IMR-90 (cell line): ENCODE measurements at places on chromosomes 13 and 19. TPM values are rescaled to one million over a fixed set of nuclear protein-coding genes. Genes with fewer than 3 reads are reported as not detected.

GRCh38 chr13:20977394-20977793, 74.8 kb upstream of the XPO4 start:
- DNase-seq: no peak

DNA sequence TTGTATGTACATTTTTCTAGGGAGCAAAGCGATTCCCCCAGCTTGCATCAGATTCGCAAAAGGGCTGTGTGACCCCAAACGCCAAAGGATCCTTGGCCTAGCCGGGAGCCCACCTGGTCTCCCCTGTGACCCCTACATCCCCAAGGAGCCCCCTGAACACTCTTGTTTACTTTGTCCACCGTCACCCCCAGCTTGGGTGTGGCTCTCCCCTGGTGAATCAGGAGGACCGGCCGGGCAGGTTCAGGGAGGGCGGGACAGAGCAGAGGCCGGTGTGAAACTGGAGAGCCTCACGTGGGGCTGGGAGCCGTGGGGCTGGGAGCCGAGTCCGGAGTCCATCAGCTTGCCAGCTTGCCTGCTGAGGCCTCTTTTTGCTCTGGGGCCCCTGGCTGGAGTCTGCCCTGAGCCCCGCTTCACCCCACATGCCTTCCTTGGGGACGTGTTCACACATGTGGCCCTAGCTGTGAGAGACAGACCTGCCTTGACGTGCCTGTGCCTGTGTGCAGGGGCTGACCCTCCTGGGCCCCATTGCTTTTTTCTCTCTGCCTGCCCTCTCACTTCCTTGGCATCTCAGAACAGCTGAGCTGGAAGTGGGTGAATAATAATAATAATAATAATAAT, 2.0 kb downstream of the ITPKC start:
- DNase-seq: peak; percentile 40

DNA sequence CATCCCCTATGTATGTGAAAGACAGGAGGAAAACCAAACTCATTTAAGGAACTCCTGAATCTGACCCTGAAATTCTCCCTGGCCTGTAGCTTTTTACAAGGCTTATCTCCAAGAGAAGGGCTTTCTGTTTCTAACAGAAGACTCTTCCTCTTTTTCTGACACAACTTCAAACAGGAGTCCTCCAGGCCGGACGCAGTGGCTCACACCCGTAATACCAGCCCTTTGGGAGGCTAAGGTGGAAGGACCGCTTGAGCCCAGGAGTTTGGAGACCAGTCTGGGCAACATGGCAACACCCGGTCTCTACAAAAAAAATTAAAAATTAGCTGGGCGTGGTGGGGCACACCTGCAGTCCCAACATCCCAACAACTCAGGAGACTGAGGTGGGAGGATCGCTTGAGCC, 41.9 kb downstream of the CARS2 start:
- no peak for DNase-seq

GRCh38 chr19:15672580-15673175, at the start of gene CYP4F12:
Gene CYP4F12 (plus strand): TSS chr19:15673087. CDS start chr19:15673530, 443 bp downstream.
- no peak for DNase-seq

DNA sequence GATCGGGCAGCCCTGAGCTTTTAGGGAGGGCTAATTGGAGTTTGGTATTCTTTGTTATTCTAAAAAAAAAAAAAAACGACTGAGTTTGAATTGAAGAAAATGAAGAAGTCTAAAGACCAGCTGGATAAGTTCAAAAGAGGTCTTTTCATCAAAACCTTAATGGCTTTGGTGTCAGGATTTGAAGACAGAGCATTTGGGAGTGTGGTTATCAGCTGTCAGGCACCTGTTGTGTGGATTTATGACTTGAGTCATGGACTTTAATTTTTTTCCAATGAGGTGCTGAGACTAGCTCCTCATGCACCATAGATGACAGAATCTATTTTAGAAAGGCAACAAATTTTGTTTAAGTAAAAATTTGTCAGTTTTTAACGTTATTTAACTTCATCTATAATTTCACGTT, 72.5 kb downstream of the FREM2 start:
- DNase-seq: no peak

GRCh38 chr13:101289764-101290163, 126.5 kb downstream of the NALCN start:
- DNase-seq: peak; percentile 75

DNA sequence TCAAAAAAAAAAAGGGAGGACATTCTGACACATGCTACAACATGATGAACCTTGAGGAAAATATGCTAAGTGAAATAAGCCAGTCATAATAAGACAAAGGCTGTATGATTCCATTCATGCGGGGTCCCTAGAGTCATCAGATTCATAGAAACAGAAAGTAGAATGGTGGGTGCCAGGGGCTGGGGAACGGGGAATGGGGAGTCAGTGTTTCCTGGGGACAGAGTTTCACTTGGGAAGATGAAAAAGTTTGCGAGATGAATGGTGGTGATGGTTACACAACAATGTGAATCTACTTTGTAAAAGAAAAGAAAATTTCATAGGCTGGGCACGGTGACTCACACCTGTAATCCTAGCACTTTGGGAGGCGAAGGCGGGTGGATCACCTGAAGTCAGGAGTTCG, 6.1 kb upstream of the CLEC4G start:
- DNase-seq: no peak

- peak; percentile 34 for DNase-seq
These were observed 19.0 kb downstream of the KCTD15 start for GRCh38 chr19:33815380-33816340.

DNA sequence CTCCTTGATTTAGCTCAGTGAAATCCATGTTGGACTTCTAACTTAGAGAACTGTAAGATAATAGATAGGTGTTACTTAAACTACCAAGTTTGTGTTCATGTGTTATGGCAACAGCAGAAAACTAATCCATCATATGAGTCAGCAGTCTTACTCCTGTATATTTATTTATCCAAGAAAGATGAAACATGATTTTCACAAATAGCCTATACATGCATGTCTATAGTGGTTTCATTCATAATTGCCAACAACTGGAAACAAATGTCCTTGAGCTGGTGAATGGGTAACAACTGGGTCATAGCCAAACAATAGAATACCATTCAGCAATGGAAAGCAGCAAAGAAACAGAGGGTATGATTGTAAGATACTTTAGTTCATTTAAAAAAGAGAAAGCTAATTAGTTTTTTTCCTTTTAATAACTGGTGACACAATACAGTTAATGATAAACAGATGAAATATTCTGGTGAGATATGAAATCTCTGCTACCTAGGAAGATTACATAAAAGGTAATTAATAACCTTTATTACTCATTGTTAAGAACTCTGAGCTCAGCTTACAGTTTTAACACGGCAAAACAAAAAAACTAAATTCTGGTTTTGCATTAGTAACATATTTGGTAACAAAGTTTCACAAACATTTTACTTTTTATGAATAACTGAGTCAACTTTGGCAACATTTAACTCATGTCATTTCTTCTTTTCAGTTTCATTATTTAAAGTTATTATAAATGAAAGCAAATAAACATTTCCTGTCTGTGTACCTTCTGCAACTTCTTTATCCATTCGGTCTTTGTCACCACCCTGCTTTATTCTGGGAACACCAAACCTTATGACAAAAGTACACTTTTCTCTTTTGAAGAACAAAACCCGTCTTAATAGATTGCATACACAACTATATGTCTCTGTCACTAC, 181.3 kb downstream of the LIG4 start:
- DNase-seq: no peak

- DNase-seq: no peak
These were observed 997 bp upstream of the KCNN4 start for GRCh38 chr19:43781630-43782310.

GRCh38 chr13:36820222-36820621, 1.2 kb downstream of the RFXAP start:
- DNase-seq: no peak

GRCh38 chr13:43686557-43686956, 100.2 kb downstream of the ENOX1 start:
- peak; percentile 93 for DNase-seq

DNA sequence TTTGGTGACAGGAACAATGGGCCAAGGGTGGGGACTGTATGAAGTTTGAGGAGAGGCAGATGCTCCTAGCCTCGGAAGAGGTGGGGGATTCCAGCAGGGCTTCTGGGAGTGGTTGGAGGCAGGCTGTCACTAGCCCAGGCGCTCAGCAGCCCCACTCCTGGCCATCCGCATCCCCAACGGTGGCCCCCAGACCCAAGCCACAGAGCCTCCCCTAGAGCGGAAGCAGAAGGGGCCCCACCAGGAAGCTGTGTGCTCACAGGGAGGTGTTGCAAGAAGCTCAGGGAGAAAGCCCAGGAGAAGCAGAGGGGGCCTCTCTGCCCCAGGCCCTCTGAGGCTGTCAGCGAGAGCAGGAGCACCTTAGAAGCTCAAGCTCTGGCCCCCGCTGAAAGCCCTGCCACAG, 8.3 kb downstream of the PRAM1 start:
- no peak for DNase-seq

- DNase-seq: no peak
These were observed 20.1 kb downstream of the ZNF627 start for GRCh38 chr19:11617180-11618062.

GRCh38 chr13:50509771-50510441, 333.6 kb downstream of the DLEU7 start:
- DNase-seq: peak; percentile 50

Gene NLRP11
- total RNA-seq: not detected in 2 replicates

Gene NALCN
- total RNA-seq: 4.8 and 5.6 TPM in 2 replicates

Gene SPACA4
- not detected in 2 replicates for total RNA-seq

Gene RGL3
- 0.18 TPM in 1 of 2 replicates, not detected in the other for total RNA-seq

Gene IL11
- 14.3 and 15.6 TPM in 2 replicates for total RNA-seq
